ENCODE measurements at places on chromosomes 7 and 10.

DNA sequence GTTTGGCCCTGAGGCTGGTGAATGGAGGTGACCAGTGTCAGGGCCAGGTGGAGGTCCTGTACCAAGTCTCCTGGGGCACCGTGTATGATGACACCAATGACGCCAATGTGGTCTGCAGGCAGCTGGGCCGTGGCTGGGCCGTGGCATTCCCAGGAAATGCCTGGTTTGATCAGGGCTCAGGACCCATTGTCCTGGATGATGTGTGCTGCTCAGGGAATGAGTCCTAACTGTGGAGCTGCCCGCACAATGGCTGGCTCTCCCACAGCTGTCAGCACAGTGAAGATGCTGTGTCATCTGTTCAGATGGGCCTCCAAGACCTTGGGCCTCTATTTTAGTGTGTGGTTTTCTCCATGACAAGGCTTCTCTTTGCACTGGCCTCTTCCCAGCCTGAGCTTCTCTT, 64.0 kb downstream of the DMBT1 start:
- DNase-seq: no peak

- DNase-seq: peak; percentile 15
These were observed 135.9 kb downstream of the ZNF92 start for GRCh38 chr7:65509368-65510186.

GRCh38 chr10:7054915-7055314, 355.9 kb downstream of the SFMBT2 start:
- no peak for DNase-seq

- DNase-seq: no peak
These were observed 23.3 kb downstream of the AVL9 start for GRCh38 chr7:32518534-32519140.

- DNase-seq: no peak
These were observed 871.1 kb downstream of the LRMDA start for GRCh38 chr10:76302481-76302880.
